ENCODE measurements at places on chromosomes 1 and 21.
A peak's percentile ranks its signal among the peaks of the same experiment; 100 is the strongest.

DNA sequence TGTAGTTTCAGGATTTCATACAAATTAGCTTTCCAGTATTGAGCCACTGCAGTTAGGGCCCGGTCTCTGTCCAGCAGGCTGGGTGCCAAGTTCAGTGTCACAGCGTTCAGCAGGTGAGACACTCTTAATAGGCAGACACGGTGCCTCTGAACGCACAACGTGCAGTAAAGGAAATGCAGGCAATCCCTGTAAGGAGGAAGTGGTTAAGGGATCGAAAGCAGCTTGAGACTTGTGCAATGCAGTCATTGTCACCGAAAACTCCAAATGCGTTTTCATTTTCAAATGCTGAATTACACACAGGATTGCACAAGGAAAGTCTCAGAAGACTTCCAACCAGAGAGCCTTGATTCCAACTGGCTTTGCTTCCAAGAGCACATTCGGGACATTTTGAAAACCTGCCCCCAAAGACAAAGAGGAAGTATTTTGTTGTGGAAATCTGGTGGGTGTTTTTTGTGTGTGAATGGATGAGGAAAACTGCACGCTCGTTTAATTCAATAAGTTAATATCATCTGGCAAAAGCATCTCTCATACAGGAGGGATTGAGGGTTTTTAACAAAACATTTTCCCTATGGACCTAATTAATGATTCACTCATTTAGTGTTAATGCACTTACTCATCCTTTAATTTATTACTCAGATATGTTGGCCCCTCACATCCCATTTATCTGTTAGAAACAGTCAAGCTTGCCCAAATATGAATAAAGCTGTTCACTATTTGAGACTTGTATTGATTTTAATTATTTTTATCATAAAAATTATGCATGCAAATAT, 61.6 kb downstream of the PTGS2 start:
- peak; percentile 5 for DNase-seq

DNA sequence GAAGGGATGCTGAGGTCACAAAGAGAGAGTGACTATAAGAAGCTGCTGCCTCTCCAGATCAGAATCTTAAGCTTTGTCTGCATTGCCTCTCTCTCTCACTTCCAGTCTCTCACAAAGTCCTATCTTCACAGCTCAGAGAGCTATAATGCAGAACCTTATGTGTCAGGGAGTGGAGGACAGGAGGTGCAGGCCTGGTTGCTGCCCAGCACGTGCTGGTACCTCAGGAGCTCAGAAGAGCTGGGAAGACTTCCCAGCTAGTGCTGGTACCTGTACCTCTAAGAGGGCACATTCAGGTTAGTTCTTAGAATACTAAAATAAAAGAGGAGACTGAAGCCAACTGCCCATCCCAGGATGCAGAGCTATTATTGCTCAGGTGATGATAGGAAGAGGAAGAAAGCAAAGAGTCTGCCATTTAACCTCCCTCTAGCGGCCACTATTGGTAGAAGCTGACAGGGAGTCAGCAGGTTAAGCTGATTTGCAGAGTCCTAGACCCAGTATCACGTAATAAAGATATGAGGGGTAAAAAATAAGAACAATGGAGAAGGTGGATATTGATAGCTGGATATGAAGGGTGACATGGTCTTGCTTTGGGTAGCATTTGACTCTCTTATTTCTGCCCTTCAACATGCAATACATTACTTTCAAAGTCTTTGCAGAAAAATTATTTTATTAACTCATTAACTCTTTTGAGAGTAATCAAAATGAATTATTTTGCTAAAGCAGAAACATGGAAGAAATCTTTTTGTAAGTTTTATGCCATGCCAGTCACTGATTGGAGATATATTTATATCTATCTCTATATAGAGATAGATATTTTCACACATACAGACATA, 138.1 kb upstream of the HMCN1 start:
- DNase-seq, result no peak

DNA sequence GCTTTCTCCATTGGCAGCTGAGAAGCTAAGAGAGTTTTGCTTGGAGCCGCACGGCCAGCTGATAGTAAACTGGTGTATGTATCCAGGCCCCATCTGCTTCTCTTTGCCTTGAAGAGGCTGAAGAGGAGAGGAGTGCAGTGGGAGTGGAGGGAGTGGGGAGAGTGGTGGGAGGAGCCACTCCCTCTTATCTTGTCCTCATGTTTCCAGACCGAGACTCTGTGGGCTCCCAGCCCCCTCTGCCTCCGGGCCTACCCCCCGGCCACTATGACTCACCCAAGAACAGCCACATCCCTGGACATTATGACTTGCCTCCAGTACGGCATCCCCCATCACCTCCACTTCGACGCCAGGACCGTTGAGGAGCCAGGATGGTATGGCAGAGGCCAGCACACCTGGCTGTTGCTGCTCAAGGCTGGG, 6.0 kb upstream of the LRRC71 start:
- no peak for DNase-seq

DNA sequence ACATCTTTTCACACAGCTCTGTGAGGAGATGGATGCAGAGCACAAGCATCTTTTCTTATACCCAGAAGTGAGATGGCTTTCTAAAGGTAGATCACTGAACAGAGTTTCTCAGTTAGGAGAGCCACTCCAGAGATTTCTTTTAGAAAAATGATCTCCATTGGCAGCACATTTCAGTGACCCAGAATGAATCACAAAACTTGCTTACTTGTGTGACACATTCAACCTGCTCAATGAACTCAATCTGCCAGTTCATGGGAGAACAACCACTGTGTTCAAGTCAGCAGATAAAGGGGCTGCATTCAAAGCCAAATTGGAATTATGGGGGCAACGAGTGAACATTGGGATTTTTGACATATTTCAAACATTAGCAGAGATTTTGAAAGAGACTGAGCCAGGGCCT, 78.3 kb downstream of the UCHL5 start:
- no peak for DNase-seq

- DNase-seq, result no peak
Observed at GRCh38 chr1:211830055-211830327, 572 bp downstream of the LPGAT1 start.

DNA sequence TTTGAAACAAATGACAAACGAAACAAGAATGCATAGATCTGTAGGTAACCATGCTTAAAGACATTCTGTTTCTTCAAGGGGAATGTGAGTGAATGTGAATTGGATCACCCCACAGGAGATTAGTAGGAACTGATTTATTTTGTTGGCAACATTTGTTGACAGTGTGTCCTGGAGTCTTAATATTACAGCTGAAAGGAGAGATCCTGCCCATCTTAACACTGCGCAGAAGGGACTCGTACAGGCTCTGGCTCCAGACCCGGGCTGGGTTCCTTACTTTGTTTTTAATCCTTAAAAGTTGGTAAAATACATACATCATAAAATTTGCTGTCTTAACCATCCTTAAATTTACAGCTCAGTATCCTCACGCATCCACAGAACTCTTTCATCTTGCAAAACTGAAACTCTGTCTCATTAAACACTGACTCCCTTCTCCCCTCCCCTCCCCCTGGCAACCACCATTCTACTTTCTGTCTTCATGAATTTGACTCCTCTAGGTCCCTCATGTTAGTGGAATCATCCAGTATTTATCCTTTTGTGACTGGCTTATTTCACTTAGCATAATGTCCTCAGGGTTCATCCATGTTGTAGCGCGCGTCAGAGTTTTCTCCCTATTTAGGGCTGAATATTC, 74.1 kb downstream of the GALNT2 start:
- DNase-seq, result no peak

- no peak for DNase-seq
Observed at GRCh38 chr1:172654535-172654934, 4.4 kb upstream of the FASLG start.

DNA sequence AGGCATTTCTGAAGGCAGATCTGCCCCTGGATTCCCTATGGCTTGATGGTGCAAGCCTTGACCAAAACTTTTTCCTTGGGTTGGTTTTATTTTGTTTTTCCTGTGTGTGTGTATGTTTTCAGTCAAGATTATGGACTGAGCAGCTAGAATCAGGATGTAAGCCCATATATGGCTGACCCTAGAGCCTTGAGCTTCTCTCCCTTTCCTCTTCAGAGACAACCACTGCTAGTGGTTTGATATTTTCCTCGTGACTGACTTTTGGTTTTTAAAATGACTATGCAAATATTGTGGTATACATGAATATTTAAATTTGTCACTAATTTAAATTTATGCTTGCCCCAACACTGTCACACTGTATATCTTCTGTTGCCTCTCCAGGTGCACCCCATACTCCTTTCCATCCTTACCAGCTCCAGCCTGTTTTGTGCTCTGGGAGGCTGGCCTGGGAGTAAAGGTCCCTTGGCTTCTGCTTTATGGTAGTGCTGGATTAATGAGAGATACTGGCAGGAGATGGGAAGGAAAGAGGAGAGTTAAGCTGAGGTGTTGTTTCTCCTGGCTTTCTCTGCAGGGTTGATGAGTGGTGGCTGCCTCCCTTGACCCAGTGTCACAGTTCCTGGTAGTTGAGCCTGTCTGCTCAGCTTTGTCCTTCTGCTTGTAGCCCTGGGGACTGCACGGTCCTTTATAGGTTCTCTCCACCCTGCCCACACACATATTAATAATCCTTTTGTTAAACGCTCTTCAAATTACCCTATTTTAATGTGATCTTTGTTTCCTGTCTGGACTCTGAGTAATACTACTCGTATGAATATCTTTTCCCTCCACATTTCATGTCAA, 44.4 kb downstream of the RWDD3 start:
- DNase-seq, result no peak
